ENCODE measurements at places on chromosomes 4 and X.

DNA sequence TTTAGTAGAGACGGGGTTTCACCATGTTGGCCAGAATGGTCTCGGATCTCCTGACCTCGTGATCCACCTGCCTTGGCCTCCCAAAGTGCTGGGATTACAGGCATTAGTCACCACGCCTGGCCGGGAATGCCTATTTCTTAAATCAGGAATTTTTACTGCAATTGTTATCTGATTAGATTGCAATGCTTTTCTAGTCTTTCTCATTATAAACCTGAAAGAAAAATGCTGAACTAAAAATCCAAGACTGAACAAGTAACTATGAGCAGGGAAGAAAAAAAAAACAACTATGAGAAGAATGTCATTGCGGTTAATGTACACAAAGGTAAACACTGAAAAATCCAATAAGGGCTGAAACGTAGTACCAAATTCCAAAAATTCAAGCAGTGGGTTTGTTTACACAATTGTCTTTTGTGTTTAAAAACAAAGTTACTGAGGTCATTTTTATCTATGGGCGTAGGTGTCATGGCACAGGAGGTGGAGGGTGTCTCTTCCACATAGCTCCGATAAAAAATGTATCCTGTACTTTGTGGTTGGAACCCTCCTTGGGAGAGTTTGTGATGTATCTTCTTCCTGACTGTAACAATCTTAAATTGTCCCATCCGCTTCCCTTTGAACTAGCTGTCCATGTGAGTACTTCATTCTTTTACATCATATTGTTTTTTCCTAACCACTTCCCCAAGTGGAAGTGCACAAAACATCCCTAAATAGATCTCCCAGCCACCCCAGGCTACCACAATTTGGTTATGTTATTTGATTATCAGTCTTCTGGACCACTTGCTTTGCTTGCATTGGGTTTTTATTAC, 11.1 kb upstream of the TMEM156 start:
- no peak for DNase-seq

GRCh38 chr4:95548738-95549245, at the start of gene UNC5C:
TSS of gene UNC5C (minus strand) at chr4:95548973.
- DNase-seq, result no peak

- DNase-seq, result no peak
These were observed 114.0 kb downstream of the ENPP6 start for GRCh38 chr4:184103527-184104264.

GRCh38 chr4:1318046-1318375, 28.3 kb downstream of the MAEA start:
- DNase-seq, result no peak

DNA sequence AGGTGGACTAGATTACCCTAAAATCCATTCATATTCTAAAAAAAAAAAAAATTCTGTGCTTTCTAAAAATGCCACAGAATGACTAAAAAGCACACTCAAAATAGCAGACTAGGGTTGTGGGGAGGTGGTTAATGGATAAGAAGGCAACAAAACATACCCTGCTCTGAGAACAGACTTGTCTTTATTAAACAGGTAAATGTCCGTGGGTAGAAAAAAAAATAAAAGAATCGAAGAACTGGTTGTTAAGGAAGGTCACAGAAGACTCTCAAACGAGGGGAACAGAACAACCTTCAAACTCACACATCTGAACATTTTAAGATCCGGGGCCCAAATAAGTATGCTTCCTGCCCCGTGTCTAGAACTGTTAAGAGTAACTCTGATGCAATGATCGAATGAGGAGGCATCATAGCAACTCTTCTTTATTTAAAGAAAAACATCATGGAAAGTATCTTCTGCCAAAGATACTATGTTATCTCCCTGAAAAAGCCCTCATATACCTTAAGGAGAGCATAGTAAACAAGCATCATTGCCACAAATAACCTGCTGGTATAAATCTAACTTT, 68.4 kb downstream of the ELF2 start:
- no peak for DNase-seq

DNA sequence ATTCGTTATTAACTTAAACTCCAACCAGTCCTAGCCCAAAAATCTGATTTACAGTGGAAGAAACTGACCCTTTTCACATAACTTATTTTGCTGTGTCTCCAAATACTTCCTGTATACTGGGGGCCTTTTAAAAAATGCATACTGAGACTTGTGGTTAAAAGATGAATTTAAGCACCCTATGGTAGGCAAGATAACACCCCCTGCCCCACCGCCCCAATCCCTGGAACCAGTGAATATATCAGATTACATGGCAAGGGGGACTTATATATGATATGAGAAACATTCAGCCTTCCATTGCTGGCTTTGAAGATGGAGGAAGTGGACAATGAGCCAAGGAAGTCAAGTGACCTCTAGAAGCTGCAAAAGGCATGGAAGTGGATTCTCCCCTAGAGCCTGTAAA, 3.1 kb upstream of the CLCN3 start:
- DNase-seq, result no peak

DNA sequence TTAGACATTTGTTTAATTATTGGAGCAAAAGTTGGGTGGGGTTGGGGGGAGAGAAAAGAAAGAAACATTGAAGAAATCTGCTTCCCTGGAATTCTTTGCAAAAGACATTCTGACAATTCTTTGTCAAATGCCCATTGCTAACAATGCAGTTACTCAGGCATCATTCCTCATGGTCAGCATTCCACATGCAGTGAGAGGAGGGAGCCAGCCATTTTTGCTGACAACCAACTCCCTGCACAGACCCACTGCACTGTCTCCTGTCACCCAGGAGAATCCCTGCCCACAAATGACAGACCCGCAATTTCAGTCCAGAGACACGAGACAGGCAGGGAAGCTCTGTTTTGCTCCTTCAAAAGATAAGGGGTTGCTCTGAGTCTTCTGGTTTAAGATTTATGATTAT, 985.1 kb upstream of the SLIT2 start:
- no peak for DNase-seq

GRCh38 chr4:78482281-78482680, 69.3 kb upstream of the ANXA3 start:
- no peak for DNase-seq

DNA sequence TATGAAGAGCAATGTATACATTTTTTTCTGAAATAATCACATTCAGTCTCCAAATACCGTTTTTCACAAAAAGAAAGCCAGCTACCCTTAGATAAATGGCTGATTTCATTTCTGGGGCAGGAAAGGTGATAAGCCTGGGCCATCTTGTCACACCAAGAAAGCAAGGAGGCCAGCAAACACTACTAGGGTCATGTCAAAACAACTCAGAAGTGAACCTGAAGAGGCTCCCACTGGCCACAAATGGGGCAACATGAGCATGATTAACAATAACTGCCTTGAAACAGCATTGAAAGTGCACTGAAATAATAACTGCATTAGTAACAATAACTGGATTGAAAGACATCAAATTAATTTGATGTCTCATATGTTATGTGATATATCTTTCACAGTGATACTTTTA, 39.3 kb downstream of the SH3KBP1 start:
- no peak for DNase-seq

DNA sequence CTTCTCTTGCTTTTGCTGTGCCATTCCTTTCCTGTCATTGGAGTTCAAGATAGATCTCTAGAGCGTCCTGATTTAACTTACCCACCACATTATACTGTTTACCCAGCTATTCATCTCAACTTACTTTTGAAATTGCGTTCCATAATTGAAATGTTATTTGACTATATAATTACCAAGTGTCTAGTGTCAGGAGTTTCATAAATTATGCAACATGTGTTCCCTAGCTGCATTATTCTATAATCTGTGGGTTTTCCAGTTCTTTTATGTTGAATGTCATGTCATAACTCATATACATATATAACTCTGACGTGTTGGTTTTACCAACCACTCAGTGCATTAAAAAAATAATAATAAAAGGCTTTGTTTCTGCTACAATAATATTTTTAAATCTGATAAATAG, 285.9 kb upstream of the ARSJ start:
- DNase-seq, result no peak

DNA sequence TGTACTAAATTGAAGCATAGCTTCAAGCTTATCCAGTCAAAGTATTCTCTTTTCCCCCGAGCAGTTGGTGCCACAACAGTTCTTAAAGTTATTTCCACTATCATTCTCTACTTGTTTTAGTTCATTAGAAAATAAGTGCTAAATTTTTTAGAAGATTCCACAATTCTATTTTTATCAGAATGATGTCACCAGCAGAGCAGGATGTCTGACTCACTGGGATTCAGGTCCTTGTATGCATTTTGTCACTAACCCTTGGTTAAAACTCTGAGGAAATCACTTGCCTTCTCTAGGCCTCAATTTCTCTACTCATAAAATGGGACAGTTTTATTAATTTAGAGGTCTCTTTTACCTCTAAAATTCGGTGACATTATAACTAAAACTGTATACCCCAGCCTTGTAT, 3.4 kb downstream of the DDX53 start:
- DNase-seq, result no peak

DNA sequence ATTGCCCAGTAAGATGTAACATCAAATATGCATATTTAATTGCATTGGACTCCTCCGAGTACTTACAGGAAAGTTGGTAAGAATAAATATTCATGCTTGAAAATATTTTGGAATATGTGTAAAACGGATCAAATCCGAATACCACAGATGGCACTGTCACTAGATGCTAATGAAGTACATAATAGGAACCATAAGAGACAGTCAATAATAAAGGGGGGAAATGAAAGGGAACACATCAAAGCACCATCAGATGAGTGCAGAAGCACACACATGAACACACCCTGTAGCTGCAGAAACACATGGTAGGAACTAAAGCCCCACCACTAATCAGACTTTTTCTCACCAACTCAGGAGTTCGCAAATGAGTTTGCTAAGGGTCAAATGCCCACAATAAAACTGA, 52.2 kb upstream of the PAGE5 start:
- no peak for DNase-seq

DNA sequence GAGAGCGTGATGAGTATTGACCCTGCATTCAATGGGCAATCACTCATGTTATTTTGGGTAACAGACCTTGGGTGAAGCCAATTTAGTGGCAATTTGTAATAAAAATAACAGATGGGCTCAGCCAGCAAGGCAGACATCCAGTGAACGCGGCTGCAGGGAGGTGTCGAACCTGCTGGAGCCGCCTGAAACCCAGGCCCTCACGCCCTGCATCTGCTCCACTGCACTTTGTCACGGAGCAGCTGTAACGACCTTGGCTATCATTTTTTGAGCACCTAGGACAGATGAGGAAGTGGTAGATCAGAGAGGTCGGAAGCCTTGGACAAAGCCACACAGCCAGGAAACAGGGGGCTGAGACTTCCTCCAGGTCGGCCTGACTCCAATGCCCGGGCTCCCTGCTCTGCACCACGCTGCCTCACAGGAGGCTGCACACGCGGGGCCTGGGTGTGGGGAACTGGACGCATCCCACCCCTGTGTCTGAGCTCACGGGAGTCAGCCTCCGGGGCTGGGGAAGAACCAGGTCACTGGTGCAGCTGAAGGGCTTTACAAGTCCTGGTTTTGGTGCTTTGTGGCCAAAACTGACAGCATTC, 19.4 kb downstream of the HMX1 start:
- no peak for DNase-seq
